ENCODE measurements at places on chromosomes 16 and 17. TPM values are rescaled to one million over a fixed set of nuclear protein-coding genes. Genes with fewer than 3 reads are reported as not detected.

TMC5 gene
- 6.4 TPM for total RNA-seq

PLCG2 gene
- total RNA-seq = 4.5 TPM

RRN3 gene
- 42.9 TPM for total RNA-seq

PYDC1 gene
- total RNA-seq = not detected

NTN1 gene
- total RNA-seq = 0.42 TPM

HASPIN gene
- total RNA-seq = 13.8 TPM

HOXB3 gene
- total RNA-seq = 3.9 TPM

MFAP4 gene
- total RNA-seq = not detected

NEUROD2 gene
- total RNA-seq = not detected

SNX11 gene
- total RNA-seq = 27.8 TPM

FGF11 gene
- 1.3 TPM for total RNA-seq

AIPL1 gene
- not detected for total RNA-seq

CPHXL2 gene
- not detected for total RNA-seq

GPR142 gene
- not detected for total RNA-seq

DHRS7C gene
- not detected for total RNA-seq

Measured in A549 treated with RU486 at 1 μM for 4 hours (cell line).